Activated T-cell treated with anti-CD3 and anti-CD28 coated beads for 24 hours (primary cell): ENCODE measurements at places on chromosomes 5 and 9.

GRCh38 chr5:10705747-10706146, 55.3 kb downstream of the DAP start:
- no peak for DNase-seq

GRCh38 chr5:88183255-88183654, 85.4 kb downstream of the TMEM161B start:
- DNase-seq: no peak

DNA sequence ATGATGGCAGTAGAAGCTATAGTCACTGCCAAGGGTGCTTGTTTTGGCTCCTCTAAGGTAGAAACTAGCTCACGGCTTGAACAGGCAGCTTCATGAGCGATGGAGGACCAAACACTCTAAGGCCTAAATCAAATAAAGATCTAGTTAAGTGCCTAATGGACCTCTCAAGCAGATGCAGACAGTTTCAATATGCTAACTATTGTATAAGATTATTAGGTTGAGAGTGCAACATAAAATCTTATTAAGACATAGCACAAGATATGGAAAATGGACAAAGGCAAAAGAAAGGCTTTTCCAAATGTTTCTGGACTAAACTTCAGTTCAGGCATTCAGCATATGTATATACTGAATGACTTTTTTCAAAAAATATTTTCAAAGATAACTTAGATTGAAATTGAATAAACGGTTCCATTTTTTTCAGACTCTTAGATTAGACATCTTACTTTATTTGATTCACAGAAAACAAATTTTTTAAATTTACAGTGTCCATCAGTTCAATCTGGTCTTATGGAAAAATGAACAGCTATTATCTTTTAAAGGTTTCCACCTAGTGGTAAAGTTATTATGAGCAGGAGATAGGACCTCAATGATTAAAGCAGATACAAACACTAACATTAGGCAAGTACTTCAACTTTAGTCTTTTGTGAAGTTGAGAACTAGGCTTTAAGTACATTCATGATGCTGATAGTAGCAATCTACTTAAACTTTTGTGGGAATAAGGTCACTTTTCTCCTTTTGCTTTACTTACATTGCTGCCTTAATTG, 1167.7 kb downstream of the MAT2B start:
- no peak for DNase-seq

- DNase-seq: no peak
These were observed 656.5 kb upstream of the RIOK2 start for GRCh38 chr5:97839341-97840086.
